ENCODE measurements at places on chromosomes 6 and 20.

- no peak for DNase-seq
Observed at GRCh38 chr20:50252701-50253100, 62.1 kb downstream of the CEBPB start.

DNA sequence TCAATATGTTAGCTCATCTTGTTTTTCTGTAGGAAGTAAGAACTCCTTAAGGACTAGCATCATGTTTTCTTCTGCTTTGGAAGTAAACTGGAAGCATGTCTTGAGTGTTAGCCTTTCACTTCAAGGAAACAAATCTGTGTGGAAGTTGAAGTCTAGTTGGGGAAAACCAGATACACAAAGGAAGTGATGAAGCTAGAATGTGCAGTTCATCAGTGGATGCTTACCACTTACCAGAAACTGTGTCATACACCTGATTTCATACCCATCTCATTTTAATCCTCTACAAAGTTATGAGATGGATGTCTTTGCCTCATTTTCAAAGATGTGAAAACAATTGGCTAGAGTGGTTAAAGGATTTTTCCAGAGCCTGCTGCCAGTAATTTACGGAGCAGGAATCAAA, 75.8 kb downstream of the TMEM170B start:
- no peak for DNase-seq

DNA sequence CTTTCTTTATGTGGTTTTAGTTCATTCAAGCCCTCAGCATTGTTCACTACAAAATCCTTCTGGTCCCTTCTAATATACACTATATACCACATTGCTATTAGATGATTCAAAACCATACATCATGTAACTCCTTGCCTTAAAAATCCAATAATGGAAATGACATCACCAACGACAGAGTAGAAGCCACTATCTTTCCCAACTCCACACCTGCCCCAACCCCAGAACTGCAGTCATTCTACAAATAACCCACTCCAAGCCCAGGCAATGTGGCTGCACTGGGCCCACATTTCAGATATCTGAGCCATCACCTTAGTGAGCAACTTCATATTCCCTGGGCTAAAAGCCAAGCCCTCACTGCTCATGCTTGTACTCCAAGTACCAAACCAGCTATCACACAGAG, 22.6 kb upstream of the RUNX2 start:
- DNase-seq: no peak

GRCh38 chr6:27899543-27899942, 12.7 kb downstream of the OR2B2 start:
- no peak for DNase-seq

- DNase-seq: no peak
Observed at GRCh38 chr6:123806561-123806960, 2.9 kb downstream of the NKAIN2 start.

GRCh38 chr6:123118811-123119210, 122.8 kb downstream of the CLVS2 start:
- no peak for DNase-seq

DNA sequence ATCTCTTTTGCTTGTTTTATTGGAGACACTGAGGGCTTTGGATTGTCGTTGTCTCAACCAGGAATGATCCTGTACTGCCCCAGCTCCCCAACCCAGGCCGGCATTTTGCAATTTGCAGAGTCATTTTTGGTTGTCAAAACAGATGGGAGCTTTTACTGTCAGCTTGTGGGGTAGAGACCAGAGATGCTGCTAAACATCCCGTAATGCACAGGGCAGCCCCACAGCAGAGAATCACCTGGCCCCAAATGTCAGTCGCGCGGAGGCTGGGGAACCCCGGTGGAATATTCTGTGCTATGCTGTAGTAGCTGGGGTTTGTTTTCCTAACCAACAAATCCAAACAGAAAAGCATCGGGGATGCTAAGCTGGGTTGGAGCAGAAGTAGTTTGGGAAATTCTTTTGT, 99.7 kb downstream of the TSHZ2 start:
- no peak for DNase-seq

- DNase-seq: no peak
Observed at GRCh38 chr6:133083248-133083967, 157.7 kb upstream of the EYA4 start.

DNA sequence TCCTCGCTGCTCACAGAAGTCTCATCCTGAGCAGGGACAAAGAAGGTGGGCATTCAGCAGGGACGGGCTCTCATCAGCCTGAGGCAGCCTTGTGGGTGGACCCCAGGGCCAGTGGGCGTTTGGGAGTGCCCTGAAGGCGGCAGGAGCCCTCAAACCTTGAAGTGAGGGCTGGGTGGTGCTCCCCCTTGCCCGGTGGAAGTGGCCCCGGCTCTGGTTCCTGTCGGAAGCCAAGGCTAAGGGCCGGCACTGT, 110.5 kb downstream of the NOL4L start:
- DNase-seq: no peak

DNA sequence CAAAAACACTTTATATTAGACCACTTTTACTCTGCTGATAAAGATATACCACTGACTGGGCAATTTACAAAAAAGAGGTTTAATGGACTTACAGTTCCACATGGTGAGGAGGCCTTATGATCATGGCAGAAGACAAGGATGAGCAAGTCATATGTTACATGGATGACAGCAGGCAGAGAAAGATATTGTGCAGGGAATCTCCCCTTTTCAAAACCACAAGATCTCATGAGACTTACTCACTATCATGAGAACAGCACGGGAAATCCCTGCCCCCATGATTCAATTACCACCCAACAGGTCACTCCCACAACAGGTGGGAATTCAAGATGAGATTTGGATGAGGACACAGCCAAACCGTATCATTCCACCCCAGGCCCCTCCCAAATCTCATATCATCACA, 1383.8 kb upstream of the MAP3K7 start:
- DNase-seq: no peak

DNA sequence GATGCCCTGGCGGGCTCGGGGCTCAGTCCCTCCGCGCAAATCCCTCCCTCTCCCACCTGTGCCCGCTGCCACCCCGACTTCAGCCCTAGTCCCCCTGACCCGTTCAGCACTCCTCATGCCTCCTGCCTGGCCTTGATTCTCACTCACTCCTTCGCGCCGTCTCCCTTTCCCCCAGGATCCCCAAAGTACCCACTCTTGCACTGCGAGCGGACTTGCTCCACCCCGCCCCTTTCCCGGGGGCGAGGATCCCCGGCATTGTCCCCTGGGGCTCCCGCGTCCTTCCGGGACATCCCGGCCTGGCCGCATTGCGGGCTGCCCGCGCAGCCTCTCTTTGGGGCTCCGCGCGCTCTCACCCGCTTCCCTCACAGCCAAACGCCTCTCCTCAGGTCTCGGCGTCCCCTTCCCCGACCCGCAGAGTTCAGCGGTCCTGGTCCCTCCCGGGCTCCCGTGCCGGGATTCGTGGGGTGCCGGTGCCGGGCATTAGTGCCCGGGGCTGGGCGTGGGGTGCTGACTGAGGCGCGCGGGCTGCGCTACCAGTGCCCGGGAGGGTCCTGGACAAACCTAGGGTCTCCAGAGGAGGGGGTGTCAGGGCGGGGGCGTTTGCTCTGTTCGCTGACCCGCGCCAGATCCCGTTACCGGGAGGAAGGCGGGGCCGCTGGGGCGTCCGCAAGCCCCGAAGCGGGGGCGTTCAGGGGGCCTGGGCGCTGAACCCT, 45.5 kb upstream of the SUPT3H start:
- DNase-seq: no peak

DNA sequence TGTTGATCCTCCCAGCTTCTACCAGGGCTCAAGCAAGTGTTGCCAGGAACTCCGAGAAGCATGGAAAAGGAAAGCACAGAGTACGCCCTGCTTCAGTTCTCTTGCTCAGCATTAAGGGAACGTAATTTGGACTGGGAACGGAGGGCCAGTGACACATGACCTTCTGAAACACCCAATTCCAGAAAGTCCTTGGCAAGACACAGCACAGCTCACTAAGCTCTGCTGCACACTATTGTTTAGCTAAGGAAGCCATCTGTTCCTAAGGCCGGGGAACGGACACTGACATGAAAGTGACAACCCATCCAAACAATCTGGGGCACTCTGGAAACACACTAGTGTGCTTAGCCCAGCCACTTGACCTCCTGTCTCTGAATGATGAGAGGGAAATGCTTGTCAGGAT, 56.9 kb upstream of the NXT1 start:
- no peak for DNase-seq

DNA sequence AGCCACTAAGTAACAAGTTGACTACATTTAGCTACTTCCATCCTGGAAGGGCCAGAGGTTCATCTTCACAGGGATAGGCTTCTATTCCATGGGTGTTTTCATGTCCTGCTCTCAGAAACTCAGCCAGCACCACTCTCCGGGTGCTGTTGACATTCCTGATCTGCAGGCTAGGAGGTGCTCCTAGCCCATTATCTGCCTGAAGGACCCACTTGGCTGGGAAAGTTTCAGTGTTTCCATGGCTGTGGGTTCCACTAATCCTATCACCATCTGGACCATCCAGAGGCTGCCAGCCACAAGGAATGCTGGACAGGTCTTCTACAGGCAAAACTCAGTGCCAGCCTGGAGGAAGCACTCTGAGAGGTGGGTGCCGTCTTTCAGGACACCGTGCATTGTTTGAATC, 45.2 kb downstream of the HLA-G start:
- DNase-seq: no peak

DNA sequence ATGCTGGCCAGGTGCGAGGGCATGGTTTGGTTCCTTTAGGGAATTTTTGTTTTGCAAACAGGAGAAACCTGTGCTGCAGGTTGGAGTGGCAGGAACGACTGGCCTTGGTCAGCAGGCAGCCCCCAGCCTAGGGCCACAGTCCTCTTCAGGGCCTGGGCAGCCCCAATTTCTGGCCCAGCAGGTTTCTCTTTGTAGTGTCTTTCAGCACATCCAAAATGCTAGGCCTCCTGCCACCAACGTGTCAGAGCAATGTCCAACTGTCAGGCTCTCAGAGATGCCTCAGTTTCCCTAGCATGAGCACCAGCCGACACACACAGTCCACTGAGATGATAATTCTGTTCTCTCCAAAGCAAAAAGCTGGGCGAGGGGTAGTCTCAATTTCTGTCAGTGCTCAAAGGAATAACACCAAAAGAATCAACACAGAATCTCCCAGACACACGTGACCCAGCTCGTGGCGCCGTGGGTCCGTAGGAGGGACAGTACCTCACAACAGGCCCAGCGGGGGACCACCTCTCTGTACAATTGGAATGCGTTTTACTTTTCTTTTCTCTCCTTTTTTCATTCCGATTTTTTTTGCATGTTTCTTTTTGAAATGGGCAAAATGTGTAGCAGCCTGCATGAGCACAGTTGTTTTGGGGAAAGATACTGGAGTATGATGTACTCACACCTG, 125.9 kb downstream of the TAF4 start:
- DNase-seq: no peak

DNA sequence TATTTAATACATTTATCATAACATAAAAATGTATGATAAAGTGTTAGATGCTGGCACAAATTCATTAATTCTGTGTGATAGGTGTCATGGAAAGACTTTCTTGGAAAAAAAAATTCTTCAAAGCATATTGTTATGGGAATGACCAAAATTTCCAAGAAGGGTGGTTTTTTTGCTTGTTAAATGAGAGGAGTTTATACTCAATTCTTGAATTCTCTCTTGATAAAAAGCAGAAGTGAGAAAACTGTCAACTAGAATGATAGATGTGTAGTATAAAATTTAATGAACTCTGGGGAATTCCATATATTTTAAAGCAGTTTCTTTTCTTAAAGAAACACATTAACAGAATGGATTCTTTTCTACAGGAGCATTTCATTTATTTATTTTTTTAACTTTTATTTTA, 62.0 kb upstream of the SNAP91 start:
- DNase-seq: no peak

DNA sequence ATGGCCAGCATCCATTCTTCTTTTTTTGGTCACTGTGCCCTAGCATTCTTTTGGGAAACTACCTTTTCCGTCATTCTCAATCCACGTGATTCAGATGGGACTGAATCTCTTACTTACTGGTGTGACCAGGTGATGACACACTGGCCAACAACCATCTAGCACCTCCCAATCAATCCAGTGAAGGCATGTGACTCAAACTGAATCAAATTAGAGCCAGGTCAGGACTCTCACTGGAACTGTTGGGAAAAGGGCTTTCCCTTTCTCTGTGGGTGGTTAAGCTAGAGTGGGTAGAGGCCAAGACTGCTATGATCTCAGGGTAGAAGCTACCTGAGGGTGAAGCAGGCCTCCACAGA, 36.2 kb upstream of the ZMYND8 start:
- DNase-seq: no peak

DNA sequence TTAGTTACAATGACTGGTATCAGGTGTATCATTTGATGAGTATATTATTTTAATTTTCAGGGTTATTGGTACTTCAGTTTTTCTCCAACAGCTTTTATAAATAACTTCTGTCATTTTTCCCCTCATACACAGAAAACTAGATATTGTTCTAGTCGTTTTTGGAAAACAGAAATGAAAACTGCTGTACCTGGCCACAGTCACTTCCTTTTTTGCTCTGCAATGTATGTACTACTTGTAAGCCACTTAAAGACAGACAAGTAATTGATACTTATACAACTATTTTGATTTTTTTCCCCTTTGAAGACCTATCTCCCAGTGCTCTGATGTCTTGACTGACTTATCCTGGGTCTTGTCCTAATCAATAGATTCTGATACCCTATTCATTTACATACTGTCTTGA, 218.6 kb upstream of the RUNX2 start:
- DNase-seq: no peak

DNA sequence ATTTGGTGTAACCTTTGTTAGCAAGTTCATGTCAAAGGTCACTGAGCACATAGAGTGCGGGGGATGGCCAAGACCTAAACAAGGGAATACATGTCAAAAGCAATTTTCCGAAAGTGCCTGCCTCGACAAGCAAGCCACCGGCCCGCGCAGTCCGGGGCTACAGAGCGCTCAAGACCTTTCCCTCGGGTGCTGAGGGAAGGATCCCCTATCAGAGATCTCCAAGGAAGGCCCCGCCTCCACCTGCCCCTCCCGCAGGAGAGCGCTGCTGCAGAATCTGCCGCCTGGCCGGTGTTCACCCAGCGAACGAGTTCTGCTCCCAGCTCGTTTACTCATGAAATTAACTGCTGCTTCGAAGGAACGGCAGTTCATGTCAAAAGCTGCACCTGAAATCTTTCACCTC, 252.7 kb downstream of the BMP7 start:
- DNase-seq: no peak

- DNase-seq: no peak
Observed at GRCh38 chr6:136184738-136185137, 65.4 kb downstream of the MTFR2 start.

GRCh38 chr20:49399329-49399728, 83.1 kb downstream of the KCNB1 start:
- DNase-seq: no peak

DNA sequence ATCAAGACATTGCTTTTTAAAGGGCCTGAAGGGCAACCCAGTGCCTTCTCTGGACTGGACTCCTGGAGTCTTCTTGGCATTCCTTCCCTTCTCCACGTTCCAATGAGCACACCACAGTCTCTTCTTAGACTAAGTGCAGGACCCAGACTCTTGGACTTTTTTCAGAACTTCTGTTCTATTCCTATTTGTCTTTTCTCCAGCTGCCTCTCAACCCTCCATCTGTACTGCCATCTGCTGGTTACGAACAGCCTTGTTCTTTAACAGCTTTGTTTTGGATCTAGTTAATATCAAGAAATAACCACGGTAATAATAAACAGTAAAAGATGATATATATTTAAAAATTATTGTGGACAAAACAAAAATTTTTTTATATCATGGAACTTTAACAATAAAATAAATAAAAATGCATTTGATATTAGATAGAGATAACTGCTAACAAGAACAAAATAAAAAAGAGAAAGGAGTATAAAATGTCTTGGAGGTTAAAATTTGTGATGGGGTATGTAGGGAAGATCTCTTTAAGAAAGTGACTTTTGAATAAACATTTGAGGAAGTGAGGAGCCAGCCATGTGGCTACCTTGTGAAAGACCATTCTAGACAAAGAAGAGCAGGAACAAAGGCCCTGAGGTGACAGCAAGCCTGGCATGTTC, 105.1 kb upstream of the HCRTR2 start:
- DNase-seq: no peak

All from stimulated activated naive CD4-positive, alpha-beta T cell (primary cell).